ENCODE measurements at places on chromosomes 1 and 21.

- no peak for DNase-seq
Measured at GRCh38 chr21:44006656-44007055, 5.5 kb upstream of the TRAPPC10 start.

- DNase-seq: no peak
Measured at GRCh38 chr1:223248001-223248769, 105.1 kb upstream of the TLR5 start.

DNA sequence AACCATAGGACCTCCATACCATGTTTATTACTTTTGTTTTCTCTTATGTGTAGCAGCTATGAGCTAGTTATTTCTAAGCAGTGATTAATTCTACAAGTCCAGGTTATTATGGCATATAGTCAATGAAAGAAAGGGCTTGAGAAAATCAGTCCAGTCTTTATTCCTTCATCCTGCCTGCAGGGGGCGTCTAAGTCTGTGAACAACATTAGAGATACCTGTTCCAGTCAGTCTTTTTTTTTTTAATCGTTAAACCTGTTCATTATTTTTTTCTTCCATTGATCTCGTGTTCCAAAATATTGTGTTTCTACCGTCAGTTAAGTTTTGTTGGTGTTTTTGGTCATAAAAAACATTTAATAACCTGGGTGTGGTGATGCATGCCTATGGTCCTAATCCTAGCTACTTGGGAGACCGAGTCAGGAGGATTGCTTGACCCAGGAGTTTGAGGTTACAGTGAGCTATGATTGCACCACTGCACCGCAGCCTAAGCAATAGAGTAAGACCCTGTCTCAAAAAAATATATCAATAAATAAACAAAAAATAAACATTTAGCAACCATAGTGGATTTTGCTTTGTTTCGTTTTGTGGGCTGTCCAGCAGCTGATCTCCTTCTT lies 29.4 kb upstream of the CD2 start:
- DNase-seq: peak; percentile 56

DNA sequence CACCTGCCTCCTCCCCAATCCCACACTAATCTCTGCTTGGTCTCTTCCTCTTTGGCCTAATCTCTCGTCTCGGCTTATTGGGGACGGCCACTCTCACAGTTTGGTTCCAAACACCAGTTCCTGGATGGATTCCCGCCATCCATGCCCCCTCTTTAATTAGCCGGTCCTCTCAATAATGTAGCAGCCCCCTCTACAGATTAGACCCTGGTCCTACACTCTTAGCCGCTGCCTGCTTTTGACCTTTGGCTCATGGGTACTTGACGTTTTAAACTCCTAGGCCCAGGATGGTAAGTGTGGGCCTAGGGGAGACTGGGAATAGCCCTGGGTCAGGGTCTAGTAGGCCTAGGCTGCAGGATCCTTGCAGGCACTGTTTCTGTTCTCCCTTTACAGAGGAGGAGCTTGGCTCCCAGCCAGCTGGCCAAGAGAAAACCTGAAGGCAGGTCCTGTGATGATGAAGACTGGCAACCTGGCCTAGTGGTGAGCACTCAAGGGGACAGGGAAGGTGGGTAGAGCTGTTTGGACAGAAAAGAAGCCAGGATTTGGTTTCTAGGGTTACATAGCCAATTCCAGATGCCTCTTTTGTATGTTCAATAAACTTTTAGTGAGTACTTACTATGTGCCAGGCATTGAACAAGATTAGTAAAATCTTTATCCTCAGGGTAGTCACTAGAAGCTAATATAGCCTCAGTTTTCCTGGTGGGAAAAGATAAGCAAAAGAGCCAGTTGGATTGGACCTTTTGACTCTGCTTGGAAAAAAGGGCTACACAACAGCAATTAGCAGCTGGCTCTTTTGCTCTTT lies 758 bp downstream of the RAD54L start:
- no peak for DNase-seq

- no peak for DNase-seq
Measured at GRCh38 chr1:2588661-2589430, 2.3 kb downstream of the PRXL2B start.

DNA sequence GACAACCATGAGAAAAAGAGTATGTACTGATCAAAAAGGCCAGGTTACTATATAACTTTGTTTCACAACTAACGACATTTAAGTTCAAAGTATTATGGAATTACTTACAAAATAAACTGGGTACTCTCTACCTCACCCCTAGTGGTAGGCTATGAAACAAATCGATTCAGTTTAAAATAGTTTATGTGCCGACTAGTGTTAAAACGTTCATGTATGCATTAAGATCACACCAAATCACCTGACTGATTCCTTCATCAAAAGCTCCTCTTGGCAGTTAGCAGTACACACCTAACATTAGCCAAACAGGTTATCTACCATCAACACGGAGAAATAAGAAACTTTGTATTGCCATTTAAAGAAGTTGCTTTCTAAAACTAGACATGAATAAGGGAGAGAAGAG lies 137.1 kb downstream of the AKT3 start:
- no peak for DNase-seq

DNA sequence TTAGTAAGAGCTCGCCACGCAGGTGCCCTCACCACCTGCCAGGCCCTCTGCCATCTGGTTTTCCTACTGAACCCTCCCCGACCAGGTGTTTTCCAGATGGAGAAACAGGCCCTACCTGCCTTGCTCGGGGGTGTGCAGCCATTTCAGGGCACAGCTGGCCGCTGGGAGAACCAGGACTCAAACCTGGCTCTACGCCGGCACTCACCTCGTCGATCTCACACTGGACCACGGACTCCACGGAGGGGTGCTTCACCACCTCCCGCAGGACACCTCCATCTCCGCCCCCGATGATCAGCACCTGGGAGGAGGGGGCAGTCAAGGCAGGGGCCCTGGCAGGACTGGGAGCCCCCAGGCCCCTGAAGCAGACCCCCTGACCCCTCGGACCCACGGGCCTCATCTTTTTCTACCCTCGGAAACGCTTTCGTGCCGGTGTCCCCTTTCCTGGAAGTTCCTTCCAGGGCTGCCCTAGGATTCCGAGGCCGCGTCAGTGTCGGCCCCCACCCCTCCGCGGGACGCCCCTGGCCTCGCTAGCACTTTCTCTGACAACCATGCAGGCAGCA lies 1.1 kb downstream of the SRM start:
- DNase-seq: no peak

- no peak for DNase-seq
Measured at GRCh38 chr1:109732390-109732881, 8.4 kb downstream of the GSTM3 start.

DNA sequence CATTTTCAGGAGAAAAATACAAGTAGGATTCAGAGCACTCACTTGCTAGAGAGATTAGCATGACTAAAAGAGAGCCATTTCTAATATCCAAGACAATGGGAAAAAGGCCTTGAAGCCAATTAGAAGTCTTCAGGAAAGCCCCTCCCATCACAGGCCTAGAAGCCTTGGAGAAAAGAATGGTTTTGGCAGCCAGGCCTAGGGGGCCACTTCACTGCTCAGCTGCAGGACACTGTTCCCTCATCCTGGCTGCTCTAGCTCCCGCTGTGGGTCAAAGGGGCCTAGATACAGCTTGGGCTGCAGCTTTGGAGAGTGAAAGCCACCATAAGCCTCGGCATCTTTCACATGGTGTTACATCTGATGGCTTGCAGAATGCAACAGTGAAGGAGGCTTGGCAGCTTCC lies 62.8 kb downstream of the RGS4 start:
- no peak for DNase-seq

- DNase-seq: no peak
Measured at GRCh38 chr1:226976276-226976977, 36.3 kb downstream of the COQ8A start.

GRCh38 chr1:209534496-209535250 lies 48.8 kb upstream of the CAMK1G start:
- DNase-seq: no peak

- DNase-seq: no peak
Measured at GRCh38 chr1:228341450-228341813, 65.2 kb downstream of the TRIM11 start.

DNA sequence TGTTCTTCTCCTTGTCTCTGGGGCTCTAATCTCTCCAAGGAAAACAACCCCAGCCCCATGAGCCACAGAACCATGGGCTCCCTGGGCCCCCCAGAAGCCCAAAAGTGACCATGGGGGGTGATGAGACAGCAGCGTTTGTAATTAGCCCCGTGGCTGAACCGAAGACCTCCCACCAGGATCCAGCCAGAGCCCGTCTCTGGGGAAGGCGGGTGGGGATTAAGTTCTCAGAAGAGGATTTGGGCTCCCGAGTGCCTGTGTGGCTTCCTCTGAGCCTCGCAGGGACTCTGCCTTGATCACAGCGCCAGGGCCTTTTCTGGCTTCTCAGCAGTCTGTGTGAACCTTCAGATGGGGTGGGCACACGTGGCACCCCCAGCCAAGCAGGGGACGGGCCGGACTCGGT lies 77.0 kb downstream of the ALPL start:
- no peak for DNase-seq

GRCh38 chr21:27572696-27573095 lies 605.8 kb upstream of the ADAMTS5 start:
- no peak for DNase-seq

- DNase-seq: no peak
Measured at GRCh38 chr1:50430010-50430405, 6.8 kb upstream of the DMRTA2 start.

DNA sequence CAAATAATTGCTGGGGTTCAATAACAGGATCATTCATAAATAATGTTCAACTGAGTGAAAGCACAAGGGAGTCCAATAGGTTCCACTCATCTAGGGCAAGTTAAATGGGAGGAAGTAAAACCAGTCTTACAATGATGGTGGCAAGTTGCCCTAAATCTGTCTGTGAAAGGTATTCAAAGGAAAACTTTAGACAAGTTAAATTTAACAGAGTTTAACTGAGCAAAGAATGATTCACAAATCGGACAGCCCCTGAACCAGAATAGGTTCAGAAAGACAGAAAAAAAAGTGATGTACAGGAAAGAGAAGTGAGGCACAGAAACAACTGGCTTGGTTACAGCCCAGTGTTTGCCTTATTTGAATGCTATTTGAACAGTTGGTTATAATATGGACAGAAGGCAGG lies 183.5 kb upstream of the ADGRL4 start:
- DNase-seq: no peak

DNA sequence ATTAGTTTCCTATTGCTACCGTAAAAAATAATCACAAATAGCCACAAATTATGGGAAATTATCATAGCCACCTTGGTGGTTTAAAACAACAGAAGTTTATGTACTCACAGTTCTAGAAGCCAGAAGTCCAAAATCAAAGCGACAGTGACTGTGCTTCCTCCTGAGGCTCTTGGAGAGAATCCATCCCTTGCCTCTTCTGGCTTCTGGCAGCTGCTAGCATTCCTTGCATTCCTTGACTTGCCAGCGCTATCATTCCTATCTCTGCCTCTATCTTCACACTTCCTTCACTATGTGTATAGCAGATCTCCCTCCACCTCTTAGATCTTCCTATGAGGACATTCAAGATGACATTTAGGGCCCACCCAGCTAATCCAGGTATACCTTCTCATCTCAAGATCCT lies 180.1 kb upstream of the USP25 start:
- no peak for DNase-seq

DNA sequence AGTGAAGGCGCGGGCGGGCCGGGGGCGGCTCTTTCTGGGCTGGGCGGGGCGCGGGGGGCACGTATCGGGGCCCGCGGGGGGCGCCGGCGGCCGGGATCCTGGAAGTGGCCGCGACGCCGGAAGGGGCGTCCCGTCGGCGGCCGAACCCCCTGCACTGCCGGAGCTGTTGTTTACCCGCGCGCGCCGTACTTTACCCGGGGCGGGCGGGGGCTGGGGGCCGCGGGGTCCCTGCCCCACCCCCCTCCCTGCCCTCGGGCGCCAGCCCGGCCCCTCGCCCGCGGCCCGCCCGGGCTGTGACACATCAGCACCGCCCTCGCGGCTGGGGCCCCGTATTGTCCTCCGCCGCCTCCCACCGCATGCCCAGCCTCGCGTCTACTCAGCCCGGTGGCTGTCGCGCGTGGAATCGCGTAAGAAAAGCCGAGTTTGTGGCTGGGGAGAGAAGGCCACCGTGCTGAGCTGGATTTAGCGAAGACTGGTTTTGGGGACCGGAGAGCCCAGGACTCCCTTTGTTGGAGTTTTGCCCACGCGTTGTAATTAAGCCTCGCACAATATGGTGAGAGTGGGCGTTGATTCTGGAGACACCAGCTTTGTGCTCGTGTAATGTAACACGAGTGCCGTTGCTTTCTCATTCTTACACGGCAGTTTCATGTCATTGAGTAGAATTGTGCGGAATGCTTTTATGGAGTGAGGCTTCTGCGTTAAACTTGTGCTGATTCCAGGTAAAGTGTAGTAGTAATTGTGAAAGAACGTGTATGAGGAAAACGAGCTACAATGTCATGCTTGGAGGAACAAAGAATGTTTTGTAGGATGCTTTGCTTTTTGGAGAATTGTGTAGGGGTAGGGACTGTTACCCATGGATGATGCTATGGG lies 559 bp downstream of the BACH1 start:
- DNase-seq: peak; percentile 53
